ENCODE measurements at places on chromosomes 5 and 9.

GRCh38 chr9:33044162-33044673 lies 19.1 kb downstream of the DNAJA1 start:
- no peak for DNase-seq

- no peak for DNase-seq
These were observed 696.8 kb downstream of the SEMA5A start for GRCh38 chr5:8848997-8849594.

GRCh38 chr9:87286506-87286905 lies 211.2 kb upstream of the DAPK1 start:
- DNase-seq, result no peak

- no peak for DNase-seq
These were observed 34.9 kb downstream of the TENT4A start for GRCh38 chr5:6748142-6748541.

DNA sequence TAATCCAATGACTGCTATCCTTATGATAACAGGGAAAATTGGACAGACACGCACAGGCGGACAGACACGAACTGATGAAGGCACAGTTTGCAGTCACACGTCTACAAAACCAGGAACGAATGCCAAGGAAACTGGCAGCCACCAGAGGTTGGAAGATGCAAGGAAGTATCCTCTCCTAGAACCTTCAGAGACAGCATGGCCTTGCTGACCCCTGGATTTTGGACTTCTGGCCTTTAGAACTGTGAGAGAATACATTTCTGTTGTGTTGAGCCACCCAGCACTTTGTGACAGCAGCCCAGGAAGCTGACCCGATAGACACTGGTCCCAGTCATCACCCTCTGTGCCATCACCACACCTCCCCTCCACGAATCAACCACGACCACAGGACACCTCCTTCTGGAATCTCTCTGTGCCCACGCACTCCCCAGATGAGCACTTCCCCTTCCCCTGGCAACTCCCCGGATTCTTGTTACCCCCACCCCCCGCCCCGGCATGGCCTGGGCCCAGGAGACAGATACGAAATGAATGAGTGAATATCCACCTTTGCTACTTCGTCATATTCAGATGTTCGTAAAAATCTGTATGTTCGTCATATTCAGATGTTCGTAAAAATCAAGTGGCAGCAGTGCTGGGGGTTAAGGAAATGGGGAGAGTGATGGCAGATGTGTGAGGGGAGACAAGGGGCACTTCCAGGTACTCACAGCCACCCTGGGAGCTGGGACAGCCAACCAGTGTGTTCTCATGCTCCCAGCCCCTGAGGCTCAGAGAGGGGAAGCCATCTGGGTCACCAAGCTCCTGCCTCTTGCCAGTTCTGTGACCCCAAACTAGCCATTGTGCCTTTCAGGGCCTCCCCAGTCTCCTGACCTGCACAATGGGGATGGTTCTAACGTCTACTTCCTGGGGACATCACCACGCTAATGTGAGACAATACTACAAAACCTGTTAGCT lies 18.5 kb downstream of the GBGT1 start:
- no peak for DNase-seq

DNA sequence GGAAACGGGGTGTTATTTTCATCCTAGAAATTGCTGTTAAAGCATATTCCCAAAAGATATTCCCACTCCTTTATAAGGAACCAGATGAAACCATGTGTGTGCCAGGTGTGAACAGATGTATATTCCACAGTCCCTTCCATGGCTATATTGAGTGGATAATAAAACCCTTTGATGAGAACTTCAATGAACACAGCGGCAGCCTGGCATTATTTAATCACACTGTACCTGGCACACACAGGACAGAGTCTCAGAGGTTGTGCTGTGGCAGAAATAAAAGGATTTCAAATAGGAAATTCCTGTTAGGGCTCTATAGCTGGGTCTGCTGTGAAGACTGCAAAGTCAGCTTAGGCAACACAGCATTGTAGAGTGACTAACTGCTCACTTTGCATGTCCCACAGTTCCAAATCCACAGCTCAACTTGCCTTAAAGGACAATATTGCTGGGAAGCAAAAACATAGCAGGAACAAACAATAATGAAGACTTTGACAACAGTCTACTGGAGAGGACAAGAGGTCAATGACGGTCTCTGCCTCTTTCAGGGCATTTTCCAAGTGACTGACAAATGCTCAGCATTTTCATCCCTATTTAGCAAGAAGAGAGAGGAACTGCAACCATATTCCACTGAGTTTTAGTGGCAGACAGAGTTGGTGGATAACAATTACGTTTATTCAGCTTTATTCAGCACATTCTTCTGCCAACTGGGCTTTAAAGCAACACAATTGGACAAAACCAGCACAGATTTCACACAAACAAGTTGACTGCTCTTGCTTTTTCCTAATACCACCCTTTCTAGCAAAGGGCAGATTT lies 255.7 kb upstream of the RGMB start:
- no peak for DNase-seq

DNA sequence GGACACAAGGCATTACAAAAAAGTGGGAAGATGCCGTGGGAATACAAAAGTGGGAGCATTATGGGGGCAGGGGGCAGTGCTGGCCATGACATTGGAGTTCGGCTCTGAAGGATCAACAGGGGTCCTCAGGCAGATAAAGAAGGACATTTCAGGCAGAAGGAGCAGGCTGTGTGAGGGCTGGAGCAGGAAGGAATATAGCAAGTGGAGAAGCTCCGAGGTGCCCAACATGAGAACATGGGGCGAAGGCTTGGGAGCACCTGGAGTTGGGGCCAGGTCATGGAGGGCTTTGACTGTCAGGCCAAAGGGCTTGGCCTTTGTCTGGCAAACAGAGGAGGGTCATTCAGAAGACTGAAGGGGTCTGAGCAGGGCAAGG lies 2.5 kb downstream of the B4GALT7 start:
- no peak for DNase-seq

GRCh38 chr9:121274851-121275250 lies 6.9 kb downstream of the GSN start:
- DNase-seq, result no peak

DNA sequence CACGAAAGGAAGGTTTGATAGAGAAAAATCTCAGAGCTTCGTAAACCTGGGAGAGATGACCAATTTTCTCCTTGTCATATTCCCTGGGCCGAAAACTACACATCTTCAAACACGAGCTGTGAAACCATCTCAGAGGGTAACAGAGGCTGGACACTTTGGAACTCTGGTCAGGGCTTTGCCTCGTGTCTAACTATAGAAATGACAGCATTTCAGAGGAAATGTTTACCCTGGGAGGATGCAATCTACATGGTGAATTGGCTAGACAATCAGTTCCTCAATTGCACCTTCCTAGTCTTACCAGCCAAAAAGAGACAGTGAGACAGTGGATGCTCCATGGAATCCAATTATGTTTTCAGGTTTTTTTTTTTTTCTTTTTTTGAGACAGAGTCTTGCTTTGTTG lies 108.6 kb upstream of the PPP1R2B start:
- DNase-seq, result no peak

DNA sequence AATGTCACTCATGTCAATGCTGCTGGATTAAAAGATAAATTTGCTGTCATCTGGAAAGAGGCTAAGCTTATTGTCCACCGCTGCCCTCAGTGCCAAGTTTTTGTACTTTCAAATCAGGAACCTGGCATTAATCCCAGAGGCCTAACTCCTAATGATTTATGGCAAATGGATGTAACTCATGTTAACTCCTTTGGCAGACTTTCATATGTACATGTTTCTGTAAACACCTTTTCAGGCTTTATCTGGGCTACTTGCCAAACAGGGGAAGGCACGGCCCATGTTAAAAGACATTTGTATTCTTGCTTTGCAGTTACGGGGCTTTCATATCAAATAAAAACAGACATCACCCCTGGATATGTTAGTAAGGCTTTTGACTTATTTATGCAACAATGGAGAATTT lies 608.0 kb upstream of the ACO1 start:
- no peak for DNase-seq

- DNase-seq, result peak; percentile 70
These were observed at the start of gene BNIP1 for GRCh38 chr5:173144200-173145176. Gene BNIP1, plus strand, starts transcription at chr5:173144531. Its CDS starts 15 bp downstream, at chr5:173144546.

DNA sequence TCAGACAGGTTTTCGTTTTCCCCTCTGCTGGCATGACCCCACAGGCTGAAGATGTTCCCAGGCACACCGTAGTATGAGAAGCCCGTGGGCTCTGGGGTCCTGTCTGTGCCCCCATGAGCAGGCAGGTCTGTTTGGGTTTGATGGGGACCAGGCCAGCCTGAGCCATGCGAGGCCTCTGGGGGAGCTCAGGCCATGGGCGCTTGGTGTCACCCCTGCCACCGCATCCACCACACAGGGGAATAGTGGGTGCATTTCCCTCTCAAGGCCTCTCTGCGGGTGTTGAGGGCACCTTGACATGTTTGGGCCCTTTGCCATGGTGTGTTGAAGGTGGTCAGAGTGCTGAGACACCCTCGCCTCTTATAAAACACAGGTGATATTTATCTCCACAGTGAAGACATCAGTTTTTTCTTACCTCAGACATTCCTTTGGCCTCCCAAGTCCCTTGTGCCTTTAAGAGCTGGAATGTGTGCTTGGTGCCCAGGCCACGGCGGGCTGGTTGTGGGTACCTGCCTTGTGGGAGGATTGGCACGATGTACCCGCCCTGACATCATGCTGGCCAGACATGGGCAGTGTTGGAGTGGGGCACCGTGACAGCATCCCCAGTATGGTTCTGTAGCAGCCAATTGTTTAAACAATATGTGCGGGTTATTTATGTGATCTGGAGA lies 68.3 kb downstream of the WNK2 start:
- DNase-seq, result no peak

DNA sequence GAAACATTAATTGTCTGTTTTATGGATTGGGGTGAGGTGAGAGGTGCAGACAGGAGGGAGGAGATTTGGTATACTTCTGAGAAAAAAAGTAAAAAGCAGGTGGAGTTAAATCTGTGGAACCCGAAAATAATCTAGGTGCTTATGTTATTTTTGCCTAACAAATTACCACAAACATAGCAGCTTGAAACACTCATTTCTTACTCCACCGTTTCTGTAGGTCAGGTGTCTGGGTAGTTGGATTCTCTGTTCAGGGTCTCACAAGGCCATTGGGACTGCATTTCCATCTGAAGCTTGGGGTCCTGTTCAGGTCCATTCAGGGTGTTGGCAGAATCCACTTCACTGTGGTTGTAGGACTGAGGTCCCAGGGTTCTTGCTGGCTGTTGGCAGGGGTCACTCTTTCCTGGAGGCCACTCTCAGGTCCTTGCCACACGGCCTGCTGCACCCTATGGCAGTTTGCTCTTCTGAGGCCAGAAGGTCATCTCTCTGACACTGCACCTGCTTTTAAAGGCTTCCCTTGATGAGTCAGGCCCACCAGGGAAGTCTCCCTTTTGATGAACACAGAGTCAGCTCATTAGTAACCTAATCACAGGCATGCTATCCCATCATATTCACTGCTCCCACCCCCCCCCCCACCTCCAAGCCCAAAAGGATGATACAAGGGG lies 82.2 kb downstream of the TRIO start:
- DNase-seq, result no peak

GRCh38 chr9:92963831-92964606 lies 16.7 kb downstream of the FGD3 start:
- peak; percentile 78 for DNase-seq

DNA sequence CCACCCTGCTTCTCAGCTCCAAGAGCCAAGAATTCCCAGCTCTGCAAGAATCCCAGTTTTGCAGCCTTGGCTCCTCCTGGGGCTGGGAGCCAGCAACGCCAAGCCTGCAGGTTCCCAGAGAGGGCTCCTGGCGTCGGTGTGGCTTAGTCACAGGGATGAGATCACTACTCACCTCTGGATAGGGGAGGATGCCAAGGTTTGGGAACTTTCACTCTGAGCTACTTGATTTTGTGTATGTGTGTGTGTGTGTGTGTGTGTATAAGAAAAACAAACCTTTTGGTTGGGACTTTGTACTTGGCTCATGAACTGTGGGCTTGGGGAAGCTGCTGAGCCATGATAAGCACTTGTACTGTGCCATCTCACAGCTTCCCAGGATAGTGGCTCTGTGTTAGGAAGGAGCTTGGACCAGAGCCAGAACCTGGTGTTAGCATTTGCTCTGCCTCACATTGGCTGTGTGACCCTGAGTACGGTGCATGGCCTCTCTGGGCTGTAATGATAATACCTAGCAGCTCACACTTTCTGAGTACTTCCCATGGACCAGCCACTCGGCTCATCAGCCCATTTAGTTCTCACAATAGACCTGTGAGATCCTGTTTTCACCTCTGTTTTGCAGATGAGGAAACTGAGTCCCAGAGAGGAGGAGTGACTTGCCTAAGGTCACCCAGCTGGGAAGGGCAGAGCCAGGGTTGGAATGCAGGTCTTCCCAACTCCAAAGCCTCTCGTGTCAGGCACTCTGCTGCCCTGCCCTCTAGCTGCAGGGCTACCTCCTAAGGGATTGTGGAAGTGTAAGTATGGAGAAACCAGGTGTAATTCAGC lies 41.4 kb upstream of the DAB2IP start:
- DNase-seq, result no peak

DNA sequence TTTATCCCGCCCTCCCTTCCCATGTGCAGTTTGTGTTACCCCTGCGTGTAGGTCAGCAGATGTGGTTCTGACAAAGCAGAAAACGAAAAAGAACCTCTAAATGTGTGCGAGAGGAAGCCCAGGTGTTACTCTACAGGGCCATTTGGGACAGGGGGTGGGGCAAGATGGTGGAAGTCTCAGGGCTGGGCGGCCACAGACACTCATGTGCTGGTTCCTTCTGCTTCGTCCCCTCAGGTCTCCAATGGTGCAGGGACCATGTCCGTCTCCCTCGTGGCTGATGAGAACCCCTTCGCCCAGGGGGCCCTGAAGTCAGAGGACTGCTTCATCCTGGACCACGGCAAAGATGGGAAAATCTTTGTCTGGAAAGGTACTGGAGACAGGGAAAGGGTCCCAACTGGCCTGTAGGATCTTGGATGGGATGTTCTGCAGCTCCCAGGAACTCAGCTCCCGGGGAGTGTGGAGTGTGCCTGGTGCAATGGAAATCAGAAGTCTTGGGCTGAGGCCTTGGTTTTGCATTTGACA lies 49.0 kb downstream of the GSN start:
- no peak for DNase-seq

GRCh38 chr5:1494780-1495524 lies 28.8 kb downstream of the LPCAT1 start:
- peak; percentile 82 for DNase-seq

GRCh38 chr5:133520062-133520461 lies 92.3 kb downstream of the FSTL4 start:
- DNase-seq, result no peak

DNA sequence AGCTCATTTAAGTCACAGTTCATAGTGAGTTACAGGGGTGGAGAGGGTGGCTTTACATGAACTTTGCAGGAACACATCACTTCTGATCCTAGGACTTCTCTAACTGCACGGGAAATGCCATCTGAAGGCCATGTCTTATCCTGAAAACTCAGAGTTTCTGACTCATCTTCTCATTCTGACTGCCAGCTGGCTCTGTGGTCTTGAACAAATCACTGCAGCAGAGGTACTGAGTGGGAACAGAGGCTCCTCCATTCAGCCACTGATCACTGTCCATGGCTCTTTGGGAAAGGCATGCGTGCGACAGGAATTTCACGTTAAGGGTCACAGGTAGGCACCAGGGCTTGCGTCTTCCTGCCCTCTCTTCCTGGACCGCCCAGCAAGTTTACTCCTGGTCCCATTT lies 114.6 kb upstream of the LRRTM2 start:
- DNase-seq, result no peak

GRCh38 chr9:126454795-126455194 lies 128.2 kb downstream of the MVB12B start:
- no peak for DNase-seq

- no peak for DNase-seq
These were observed 61.3 kb upstream of the TYRP1 start for GRCh38 chr9:12631866-12632265.
